Upper lobe of right lung (tissue), 1 donor: ENCODE measurements at places on chromosomes 11 and 22. TPM values are rescaled to one million over a fixed set of nuclear protein-coding genes. Genes with fewer than 3 reads are reported as not detected.

The PHETA2 gene
- 15.4 TPM for total RNA-seq

The SHANK2 gene
- 62.5 TPM for total RNA-seq

The FADD gene
- 21.3 TPM for total RNA-seq

The APOL3 gene
- 58.2 TPM for total RNA-seq

The RTN4R gene
- total RNA-seq = 9.8 TPM

The CADM1 gene
- total RNA-seq = 222 TPM

The OR10A3 gene
- not detected for total RNA-seq

The MOV10L1 gene
- 1.2 TPM for total RNA-seq

The CASP5 gene
- 1.9 TPM for total RNA-seq

DNA sequence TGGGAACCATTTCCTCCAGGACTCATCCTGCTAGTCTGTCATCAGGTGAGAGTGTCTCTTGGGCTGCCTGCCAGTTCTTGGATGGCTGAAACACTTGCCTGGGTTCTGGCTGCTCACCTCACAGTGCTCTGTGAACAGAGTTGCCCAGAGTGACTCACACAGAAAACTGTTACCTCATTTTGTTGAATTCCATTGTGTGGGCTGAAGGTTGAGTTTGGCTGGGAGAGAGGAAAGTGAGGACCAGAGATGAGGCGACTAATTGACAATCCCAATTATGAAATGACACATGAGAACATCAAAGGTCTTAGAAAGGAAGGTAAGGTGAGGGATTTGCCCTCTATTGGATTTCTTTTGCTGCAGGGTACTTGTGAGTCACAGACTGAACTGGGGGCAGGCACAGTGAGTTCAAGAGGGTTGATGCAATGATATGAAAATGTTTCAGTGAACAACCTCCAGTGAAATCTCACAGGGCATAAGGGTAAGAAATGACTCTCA lies 20.2 kb upstream of the CALCB start:
- H3K4me3 ChIP-seq = no peak overlapping the region
- no peaks in the 10 kb centered on the region for H3K27me3 ChIP-seq
- H3K4me1 ChIP-seq = no peaks in the 10 kb centered on the region
- DNase-seq = no peak
- no peak overlapping the region for H3K27ac ChIP-seq

DNA sequence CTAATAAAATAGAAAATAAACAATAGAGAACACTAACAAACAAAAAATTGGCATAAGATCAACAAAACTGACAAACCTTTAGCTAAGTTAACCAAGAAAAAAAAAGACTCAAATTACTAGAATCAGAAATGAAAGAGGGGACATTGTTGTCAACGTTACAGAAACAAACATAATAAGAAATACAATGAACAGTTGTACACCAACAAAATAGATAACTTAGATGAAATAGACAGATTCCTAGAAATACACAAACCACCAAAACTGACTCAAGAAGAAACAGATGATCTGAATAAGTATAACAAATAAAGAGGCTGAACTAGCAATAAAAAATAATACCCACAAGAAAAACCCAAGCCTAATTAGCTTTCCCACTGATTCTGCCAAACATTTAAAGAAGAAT lies 34.7 kb upstream of the TMPRSS4 start:
- no peaks in the 10 kb centered on the region for H3K4me1 ChIP-seq
- DNase-seq = no peak
- no peak overlapping the region for H3K4me3 ChIP-seq
- no peaks in the 10 kb centered on the region for H3K27me3 ChIP-seq
- no peaks in the 10 kb centered on the region for H3K36me3 ChIP-seq

GRCh38 chr11:125429174-125429707 lies 66.8 kb downstream of the FEZ1 start:
- peak; percentile 66 for DNase-seq
- H3K4me1 ChIP-seq = no peaks in the 10 kb centered on the region
- H3K36me3 ChIP-seq = no peaks in the 10 kb centered on the region

DNA sequence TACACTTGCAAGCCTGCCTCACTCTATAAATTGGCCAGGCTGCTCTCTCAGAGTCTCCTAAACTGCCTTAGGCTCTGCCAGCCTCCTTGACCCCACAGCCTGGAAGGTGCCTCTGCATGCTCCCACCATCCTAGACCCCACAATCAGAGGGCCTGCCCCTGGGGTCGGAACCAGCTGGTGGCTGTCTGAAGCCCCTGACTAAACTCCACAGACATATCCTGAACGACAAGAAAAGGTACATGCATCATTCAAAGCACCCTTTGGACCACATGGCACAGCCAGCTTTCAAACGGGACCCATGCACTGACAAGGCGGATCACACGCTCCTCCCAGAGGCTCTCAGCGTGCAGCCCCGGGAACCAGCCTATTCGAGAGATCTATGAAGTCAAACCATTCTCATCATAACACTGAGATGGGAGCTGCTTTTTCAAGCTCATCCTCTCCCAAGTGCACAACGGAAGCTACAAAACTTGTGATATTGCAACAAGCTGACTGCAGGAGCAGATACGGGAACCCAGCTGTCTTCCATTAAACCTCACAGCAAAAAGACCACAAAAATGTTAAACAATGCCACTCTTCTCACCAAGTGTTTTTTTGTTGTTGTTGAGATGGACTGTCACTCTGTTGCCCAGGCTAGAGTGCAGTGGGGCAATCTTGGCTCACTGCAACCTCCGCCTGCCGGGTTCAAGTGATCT lies 8.1 kb downstream of the SHANK2 start:
- H3K36me3 ChIP-seq = no peaks in the 10 kb centered on the region
- no peak overlapping the region for H3K4me3 ChIP-seq
- no peak overlapping the region for H3K27ac ChIP-seq
- no peaks in the 10 kb centered on the region for H3K4me1 ChIP-seq

GRCh38 chr11:7635708-7636107 lies 37.6 kb downstream of the CYB5R2 start:
- no peak overlapping the region for H3K4me3 ChIP-seq
- no peak overlapping the region for H3K27ac ChIP-seq
- peaks cover 7% of the 10 kb centered on the region for H3K4me1 ChIP-seq
- no peaks in the 10 kb centered on the region for H3K27me3 ChIP-seq
- no peak for DNase-seq

- H3K36me3 ChIP-seq = no peaks in the 10 kb centered on the region
- peaks cover 7% of the 10 kb centered on the region for H3K4me1 ChIP-seq
- H3K4me3 ChIP-seq = no peak overlapping the region
- no peaks in the 10 kb centered on the region for H3K27me3 ChIP-seq
- peak; percentile 62 for DNase-seq
These were observed 25.7 kb upstream of the OAF start for GRCh38 chr11:120184946-120185705.

GRCh38 chr11:10382518-10382917 lies 72.5 kb upstream of the AMPD3 start:
- no peak overlapping the region for H3K4me3 ChIP-seq
- DNase-seq = no peak
- no peak overlapping the region for H3K27ac ChIP-seq
- H3K27me3 ChIP-seq = no peaks in the 10 kb centered on the region

- peak; percentile 96 for DNase-seq
- peaks cover 37% of the 10 kb centered on the region for H3K4me1 ChIP-seq
- no peaks in the 10 kb centered on the region for H3K27me3 ChIP-seq
- peak within 1 kb of the TSS; percentile 90 for H3K4me3 ChIP-seq
- H3K36me3 ChIP-seq = no peaks in the 10 kb centered on the region
- peak within 1 kb of the TSS; percentile 85 for H3K27ac ChIP-seq
These were observed at the start of gene TP53I11 for GRCh38 chr11:44950625-44951476. Gene TP53I11 (minus strand): TSS chr11:44950883. CDS start chr11:44938335, 12,548 bp downstream.

DNA sequence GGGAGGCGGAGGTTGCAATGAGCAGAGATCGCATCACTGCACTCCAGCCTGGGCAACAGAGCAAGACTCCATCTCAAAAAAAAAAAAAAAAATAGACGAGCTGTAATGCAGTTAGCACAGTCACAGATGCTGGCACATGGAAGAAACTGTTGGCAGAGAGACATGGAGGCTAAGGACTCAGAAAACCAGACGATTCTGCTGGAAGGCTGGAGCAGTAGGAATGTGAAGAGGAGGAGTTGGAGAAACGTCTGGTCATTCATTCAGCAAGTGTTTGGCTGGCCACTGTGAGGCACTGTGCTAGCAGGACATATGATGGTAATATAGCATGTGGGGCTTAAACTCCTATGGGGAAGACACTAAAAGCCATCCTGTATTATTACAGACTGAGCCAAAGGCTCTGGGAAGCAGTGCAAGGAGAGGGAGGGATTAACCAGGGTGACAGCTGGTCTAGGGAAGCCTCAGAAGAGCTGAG lies 5.0 kb downstream of the UQCR10 start:
- peaks cover 17% of the 10 kb centered on the region for H3K4me1 ChIP-seq
- no peak overlapping the region for H3K4me3 ChIP-seq
- H3K36me3 ChIP-seq = peaks cover 22% of the 10 kb centered on the region

GRCh38 chr11:2475136-2475918 lies 30.5 kb downstream of the KCNQ1 start:
- no peak overlapping the region for H3K4me3 ChIP-seq
- DNase-seq = no peak
- H3K36me3 ChIP-seq = no peaks in the 10 kb centered on the region
- H3K27ac ChIP-seq = no peak overlapping the region
- H3K27me3 ChIP-seq = no peaks in the 10 kb centered on the region

DNA sequence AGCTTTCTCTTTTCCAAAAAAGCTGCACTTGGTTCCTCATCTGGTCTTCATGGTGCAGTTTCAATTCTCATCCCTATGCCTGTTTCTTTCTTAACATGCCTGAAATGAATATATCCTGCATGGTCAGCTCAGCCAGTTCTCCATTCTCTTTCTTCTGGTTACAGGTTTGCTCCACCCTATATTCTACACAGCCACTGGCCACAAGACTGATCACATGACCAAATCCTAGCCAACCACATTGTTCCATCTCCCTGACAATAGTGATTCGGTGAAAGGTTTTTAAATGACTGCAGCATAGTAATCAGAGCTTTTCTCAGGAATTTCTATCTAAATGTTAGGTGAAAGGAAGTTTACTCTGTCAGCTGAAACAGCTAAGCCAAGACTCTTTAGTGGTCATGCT lies 891.4 kb downstream of the METTL15 start:
- no peak overlapping the region for H3K27ac ChIP-seq
- H3K4me3 ChIP-seq = no peak overlapping the region
- DNase-seq = no peak
- H3K36me3 ChIP-seq = no peaks in the 10 kb centered on the region

DNA sequence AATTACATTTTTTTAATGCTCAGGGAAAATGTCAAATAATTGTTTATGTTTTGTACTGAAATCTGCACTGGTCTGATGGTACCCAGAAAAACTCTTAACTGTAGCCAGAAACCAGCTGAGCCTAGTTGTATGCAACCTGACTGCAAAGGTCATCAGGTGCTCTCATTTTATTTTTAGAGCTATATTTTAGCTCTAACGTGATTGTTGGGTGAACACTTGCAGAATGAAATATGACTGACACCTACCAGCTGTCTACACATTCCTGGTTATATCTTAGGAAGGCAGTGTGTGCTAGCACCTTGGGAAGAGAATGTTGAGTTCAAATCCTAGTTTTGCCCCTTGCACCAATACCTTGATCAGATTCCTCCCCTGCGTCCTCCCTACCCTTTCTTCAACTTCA lies 23.6 kb downstream of the PTPRJ start:
- H3K4me1 ChIP-seq = peaks cover 30% of the 10 kb centered on the region
- H3K27me3 ChIP-seq = no peaks in the 10 kb centered on the region
- DNase-seq = no peak
- H3K4me3 ChIP-seq = no peak overlapping the region

GRCh38 chr11:101348786-101349185 lies 219.2 kb upstream of the PGR start:
- H3K27me3 ChIP-seq = no peaks in the 10 kb centered on the region
- DNase-seq = no peak
- H3K4me3 ChIP-seq = no peak overlapping the region
- no peaks in the 10 kb centered on the region for H3K36me3 ChIP-seq
- no peaks in the 10 kb centered on the region for H3K4me1 ChIP-seq
- no peak overlapping the region for H3K27ac ChIP-seq

GRCh38 chr22:26109686-26110315 lies 59.5 kb upstream of the SEZ6L start:
- H3K4me3 ChIP-seq = no peak overlapping the region
- no peak for DNase-seq
- H3K27me3 ChIP-seq = peaks cover 12% of the 10 kb centered on the region
- no peaks in the 10 kb centered on the region for H3K36me3 ChIP-seq
- H3K27ac ChIP-seq = no peak overlapping the region
- H3K4me1 ChIP-seq = no peaks in the 10 kb centered on the region

DNA sequence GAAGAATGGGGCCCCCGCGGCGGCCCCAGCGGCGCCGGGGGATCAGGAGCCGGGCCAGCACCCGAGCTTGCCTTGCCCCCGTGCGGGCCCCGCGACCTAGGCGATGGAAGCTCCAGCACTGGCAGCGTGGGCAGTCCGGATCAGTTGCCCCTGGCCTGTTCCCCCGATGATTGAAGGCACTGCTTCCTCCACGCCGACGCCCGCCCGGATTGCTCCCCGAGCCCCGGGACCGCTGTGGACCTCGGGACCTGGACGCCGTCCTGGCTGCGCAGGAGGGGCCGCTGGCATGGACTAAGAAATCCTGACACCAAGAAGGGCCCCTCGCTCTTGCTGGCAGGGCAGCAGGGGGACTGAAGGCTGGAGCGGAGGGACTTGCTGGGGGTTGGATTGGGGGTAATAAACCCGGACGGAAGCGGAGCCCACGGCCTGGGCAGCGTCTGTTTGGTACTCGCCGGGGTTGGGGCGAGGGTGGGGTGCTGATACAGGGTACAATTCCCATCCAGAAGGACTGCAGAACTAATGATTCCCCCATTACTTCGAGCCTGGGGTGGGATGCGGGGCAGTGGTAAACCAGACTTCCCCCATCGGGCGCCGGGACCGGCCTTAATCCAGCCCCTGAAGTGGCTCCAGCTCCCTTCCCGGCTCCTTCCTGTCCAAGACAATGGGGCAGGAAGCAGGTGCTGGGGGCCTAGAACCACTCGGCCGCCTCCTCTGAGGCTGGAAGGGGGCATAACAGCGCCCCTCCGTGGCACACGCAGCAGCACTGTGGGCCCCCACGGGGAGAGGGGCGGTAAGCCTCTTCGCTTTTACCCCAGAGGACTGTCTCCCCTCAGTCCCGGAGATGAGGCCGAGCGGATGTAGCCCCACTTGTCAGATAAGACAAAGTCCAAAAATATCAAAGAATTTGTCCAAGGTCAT lies 1.0 kb downstream of the CCDC85B start:
- H3K4me3 ChIP-seq = peak overlapping the region; percentile 91
- peaks cover 8% of the 10 kb centered on the region for H3K36me3 ChIP-seq
- H3K27ac ChIP-seq = peak overlapping the region; percentile 96
- no peak for DNase-seq
- H3K27me3 ChIP-seq = no peaks in the 10 kb centered on the region

GRCh38 chr11:10862446-10862845 lies 4.6 kb upstream of the ZBED5 start:
- H3K4me3 ChIP-seq = no peak overlapping the region
- H3K27me3 ChIP-seq = no peaks in the 10 kb centered on the region
- no peaks in the 10 kb centered on the region for H3K36me3 ChIP-seq
- peaks cover 15% of the 10 kb centered on the region for H3K4me1 ChIP-seq

GRCh38 chr11:44627165-44627789 lies 61.8 kb downstream of the CD82 start:
- H3K36me3 ChIP-seq = no peaks in the 10 kb centered on the region
- H3K27me3 ChIP-seq = no peaks in the 10 kb centered on the region
- DNase-seq = no peak
- H3K27ac ChIP-seq = no peak overlapping the region

GRCh38 chr22:39898997-39899396 lies 1.9 kb upstream of the GRAP2 start:
- H3K36me3 ChIP-seq = no peaks in the 10 kb centered on the region
- H3K4me3 ChIP-seq = no peak overlapping the region
- peaks cover 7% of the 10 kb centered on the region for H3K4me1 ChIP-seq
- no peak overlapping the region for H3K27ac ChIP-seq
- DNase-seq = no peak

- no peaks in the 10 kb centered on the region for H3K36me3 ChIP-seq
- peak overlapping the region; percentile 39 for H3K4me3 ChIP-seq
- H3K27me3 ChIP-seq = peaks cover 25% of the 10 kb centered on the region
- DNase-seq = no peak
These were observed 1.1 kb downstream of the OVOL1 start for GRCh38 chr11:65787649-65788622.
